ENCODE measurements at places on chromosomes 12 and 14.

- no peak for DNase-seq
These were observed 18.4 kb upstream of the MEG3 start for GRCh38 chr14:100807496-100807895.

GRCh38 chr14:53412819-53413675, 259.9 kb upstream of the DDHD1 start:
- DNase-seq, result peak; percentile 51

GRCh38 chr14:34750670-34751069, 36.3 kb upstream of the CFL2 start:
- no peak for DNase-seq

DNA sequence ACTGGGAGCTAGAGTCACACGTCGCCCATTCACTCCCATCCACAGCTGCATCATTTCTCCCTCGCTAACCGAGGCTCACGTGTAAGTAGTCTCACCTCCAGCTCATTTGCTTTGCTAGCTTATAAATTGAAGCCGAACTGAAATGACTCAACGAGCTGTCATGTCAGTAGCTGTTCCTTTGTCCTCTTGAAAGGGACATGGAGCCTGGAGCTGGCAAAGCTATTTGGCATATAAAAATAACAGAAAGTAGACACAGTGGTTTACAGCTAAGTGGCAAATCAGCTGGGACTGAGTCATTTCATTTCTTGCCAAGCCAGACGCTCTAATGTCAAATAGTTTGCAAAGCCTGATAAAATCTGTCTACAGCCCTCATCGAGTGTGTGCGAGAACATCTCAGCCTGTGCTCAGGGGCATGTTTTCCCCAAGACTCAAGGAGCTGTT, 114.4 kb upstream of the TMEM233 start:
- no peak for DNase-seq

- DNase-seq, result peak; percentile 2
These were observed 149.5 kb downstream of the NOVA1 start for GRCh38 chr14:26448181-26448855.

GRCh38 chr12:124236625-124237031, 58.3 kb upstream of the RFLNA start:
- no peak for DNase-seq

DNA sequence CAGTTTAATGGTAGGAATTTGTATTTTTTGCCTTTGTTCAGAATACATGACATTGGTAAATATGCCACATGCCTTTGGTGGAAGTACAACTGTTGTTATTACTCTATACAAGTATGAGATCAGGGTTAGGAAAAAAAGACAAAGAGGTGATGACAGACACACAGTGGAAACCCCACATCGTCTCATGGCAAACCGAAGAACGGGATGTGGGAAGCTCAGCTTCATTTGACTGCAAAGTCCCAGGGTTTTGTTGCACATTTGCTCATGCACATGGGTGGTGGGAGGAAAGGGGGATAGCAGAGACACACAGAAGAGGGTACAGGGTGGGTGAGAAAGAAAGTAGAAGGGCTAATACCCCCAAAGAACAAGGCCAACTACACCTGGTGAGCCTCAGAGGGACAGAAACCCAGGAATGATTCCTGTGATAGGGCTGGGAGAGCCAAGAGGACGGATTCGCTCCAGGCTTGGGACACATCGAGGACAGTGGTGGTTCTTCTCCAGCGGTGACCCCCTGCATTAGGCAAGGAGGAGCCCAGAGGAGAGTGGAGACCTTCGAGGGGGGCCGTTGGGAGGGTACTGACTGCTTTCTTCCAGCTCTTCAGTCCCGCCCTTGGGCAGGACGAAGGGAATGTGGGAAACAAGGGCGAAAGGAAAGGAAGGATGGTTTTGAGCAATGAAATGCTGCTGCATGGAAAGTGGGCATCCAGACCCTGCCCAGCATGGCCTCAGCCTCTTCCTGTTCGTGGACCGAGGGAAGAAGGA, 8.1 kb downstream of the VAMP1 start:
- no peak for DNase-seq

- no peak for DNase-seq
These were observed 441.9 kb upstream of the MGAT4C start for GRCh38 chr12:86697916-86698640.

- DNase-seq, result no peak
These were observed 26.4 kb downstream of the TM7SF3 start for GRCh38 chr12:26987634-26988424.

DNA sequence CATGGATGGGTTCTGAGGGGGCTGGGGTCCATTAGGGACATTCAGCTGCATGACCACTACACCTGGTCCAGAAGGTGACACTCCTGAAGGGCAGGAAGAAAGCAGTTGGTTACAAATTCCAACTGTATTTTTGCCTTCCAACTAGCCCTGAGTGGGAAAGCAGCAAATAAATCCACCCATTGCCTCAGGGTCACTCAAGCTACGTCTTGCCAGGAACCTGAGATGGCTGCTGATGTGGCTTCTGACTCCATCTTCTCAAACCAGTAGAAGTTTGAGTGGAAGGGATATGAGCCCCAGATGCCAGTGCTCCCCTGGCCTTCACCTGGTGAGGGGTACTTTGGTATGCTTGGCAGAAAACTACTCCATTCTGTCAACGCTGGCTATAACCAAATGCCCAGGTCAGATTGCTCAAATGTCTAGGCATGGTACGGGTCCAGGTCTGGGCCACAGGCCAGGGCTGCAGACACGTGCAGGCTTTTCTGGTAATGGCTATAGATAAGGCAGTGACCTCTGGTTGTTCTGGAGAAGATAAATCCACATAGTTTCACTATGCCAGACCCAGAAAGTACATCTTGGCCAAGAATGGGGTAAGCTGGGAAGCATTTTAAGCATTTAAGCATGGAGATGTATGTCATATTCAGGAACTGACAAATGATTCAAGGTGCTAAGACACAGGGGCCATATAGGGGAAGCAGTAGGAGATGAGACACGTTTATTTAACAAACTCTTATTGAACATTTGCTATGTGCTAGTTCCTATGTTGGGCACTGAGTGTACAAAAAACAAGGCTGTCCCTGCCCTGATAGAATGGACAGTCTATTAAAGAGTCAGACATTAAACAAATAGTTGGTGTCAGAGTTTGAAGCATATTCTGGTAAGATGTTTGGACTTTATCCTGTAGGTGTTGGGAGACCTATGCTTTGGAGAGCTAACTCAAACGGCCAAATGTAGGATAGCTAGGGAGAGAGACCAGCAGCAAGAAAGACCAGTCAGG, 8.3 kb upstream of the STAC3 start:
- no peak for DNase-seq

- peak; percentile 88 for DNase-seq
These were observed 218.3 kb upstream of the DAAM1 start for GRCh38 chr14:58969951-58970751.

DNA sequence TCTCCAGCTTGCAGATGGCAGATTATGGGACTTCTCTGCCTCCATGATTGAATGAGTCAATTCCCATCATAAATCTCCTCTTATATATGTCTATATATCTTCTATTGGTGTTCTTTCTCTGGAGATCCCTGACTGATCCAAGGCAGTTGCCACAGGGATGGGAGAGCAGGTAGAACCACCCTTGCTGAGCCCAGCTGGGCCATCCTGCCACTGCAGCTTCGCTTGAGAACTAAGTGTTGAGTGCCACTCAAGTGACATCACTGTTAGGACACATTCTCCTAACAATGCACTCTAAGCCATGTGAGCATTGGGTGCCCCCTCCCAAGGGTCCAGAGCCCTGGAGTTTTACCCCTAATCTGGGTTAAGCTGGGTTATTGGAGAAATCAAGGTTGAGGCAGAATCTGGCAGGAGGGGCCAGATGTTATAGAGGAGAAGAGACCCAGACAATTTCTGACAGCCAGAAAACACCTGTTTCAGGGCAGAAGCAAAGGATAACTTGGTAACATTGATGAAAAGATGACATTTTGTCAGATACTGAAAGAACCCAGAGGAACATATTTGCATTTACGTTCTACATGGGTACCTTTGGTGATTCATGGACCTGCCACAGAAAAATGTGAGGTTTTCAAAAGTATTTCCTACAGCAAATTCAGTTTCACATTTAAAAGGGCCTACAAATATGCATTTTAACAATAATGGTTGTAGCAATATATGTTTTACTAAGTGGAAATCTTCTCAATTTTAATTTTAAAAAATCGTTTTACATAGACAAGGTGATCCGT, 57.2 kb upstream of the MAX start:
- DNase-seq, result no peak

- no peak for DNase-seq
These were observed 9.2 kb upstream of the NUAK1 start for GRCh38 chr12:106147956-106148355.

- no peak for DNase-seq
These were observed 485 bp upstream of the PNMA1 start for GRCh38 chr14:73714656-73715081.

DNA sequence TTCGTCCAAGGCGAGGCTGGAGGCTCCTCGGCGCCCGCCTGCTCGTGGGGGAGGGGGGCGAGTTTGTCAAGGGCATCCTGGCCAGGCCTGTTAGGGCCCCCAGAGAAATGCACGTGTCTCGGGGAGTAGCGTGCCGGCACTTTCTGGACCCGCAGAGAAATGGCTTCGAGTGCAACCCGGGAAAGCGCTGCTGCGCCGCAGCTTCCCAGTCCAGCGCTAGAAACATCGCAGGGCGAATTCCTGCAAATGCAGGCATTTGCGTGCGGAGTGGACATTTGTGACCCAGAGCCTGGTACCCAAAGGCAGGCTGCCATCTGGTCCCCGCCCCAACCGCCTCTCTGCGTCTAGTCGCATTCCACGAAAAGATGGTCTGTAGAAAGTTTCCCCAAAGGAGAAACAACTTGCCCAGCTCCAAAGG, 756 bp downstream of the LGR5 start:
- DNase-seq, result no peak

GRCh38 chr14:58298477-58299400, at the start of gene ARID4A:
ARID4A (plus strand) TSS chr14:58298555; CDS start chr14:58299855, 1,300 bp downstream.
- DNase-seq, result peak; percentile 35

DNA sequence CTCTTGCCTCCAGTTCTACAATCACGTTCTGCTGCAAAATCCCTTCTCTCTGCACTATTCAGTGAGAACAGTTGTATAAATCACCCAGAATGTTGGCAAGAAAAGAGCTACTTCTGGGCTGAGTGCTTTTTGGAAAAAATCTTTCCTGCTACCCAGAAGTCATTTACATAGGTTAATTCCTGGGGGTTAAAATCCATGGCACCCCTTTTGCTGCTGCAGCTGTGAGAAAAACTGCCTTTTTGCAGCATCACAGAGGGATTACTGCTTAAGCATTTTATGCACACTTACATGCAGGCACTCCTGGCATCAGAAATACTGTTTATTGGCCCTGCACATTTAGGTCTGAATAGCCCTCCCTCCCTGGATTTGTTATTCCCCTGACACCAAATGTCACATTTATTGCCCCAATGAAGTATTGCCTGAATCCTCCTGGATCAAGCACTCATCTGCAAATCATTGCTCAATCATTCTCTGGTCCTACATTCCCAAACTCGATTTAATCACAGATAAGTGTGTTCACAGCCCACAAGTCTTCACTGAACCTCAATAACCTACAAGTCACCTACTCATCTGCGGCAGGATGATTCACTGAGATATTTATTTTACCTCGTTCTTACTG, 43.1 kb upstream of the CCDC196 start:
- DNase-seq, result no peak

Data from mesendoderm (in vitro differentiated cells).